ENCODE measurements at places on chromosomes 5 and 9.

DNA sequence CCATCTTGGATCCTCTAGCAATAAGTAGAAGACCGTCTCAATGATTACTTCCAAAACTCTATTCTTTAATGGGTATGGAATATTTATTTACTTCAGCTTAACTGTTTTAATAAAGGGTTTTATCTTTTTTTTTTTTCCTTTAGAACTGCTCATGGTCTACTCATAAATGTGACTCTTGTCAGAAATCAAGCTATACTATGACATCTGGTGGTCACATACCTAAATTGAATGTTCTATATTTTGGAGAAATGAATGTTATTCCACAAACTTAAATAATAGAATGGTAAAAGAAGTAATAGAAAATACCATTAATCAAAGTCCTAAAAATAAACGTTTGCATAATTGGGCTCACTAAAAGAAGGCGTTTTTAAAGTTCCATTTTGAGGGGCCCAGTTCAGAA, 131.2 kb upstream of the PLCXD3 start:
- no peak for DNase-seq

DNA sequence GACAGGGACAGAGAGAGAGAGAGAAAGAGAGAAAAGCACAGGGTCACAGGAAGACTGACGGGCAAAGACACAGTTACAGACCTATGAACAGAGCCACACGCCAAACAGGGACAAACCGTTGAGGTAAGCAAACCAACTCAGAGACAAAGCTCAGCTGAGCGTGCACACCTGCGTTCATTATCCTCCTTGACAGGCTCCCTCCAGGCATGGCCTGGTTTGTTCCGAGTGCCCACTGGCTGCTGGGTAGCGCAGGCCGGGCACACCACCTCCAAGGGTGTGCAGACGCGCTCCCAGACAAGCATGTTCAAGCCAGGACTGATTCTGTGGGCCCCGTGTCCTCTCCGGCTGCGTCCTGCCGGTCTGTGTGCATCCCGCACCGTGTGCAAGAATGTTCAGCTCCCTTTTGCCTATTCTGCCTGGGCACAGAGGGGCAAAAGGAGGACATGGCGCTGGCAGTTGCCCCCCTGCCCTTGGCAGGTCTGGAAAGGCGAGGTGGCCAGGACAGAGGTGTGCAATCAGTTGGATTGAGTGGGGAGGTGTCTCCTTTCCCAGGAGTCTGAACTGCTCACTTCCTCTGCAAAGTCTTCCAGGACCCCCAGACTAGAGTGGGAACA, 467 bp upstream of the SMIM32 start:
- DNase-seq: no peak

DNA sequence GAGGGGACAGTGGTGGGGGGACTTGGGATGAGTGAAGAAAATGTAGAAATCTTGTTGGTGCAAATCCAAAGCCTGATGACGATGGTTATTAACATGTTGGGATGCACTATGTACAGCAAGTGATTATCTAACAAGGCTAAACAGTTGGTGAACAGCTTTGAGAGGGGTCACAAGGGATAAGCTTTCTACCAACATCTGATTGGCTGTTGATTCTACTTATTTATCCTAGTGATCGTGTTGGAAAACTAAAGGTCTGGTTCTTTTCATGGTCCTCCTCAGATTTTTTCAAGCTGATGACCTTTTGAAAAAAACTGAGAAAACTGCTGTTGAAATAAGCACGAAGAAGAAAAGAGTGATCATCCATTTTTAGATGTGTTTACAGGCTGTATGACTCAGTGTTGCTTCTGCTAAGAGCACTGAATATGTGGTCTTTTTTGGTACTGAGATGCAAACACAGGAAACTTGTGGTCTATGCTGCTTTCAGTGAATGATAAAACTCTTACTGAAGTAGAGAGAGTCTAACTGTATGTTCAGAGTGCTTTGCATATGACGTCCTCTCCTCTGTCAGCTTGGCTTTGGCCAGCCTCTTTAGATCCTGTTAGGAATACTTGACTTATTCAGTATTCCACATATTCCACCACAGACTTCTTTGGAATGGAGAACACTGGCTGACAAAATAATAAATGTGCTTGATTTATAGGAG, 174.8 kb downstream of the SLF1 start:
- DNase-seq: no peak

DNA sequence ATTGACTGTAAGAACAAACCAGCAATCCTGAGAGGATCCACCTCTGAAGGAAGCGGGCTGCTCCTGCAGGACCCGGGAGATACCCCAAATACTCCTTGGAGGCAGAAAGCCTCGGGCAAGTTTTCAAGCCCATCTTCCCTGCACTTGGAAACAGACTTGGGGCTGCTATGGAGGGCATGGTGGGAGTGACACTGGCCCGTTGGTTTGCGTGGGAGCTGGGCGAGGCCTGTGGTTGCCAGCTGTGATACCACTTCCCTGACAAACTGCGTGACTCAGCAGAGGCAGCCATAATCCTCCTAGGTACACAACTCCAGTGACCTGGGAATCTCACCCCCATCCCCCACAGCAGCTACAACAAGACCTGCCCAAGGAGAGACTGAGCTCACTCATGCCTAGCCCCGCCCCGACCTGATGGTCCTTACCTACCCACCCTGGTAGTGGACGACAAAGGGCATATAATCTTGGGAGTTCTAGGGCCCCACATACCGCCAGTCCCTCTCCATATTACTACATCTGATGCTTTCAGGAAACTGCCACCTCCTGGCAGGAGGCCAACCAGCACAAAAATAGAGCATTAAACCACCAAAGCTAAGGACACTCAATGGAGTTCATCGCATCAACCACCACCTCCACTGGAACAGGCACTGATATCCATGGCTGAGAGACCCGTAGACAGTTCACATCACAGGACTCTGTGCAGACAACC, 38.1 kb upstream of the VLDLR start:
- DNase-seq: no peak

DNA sequence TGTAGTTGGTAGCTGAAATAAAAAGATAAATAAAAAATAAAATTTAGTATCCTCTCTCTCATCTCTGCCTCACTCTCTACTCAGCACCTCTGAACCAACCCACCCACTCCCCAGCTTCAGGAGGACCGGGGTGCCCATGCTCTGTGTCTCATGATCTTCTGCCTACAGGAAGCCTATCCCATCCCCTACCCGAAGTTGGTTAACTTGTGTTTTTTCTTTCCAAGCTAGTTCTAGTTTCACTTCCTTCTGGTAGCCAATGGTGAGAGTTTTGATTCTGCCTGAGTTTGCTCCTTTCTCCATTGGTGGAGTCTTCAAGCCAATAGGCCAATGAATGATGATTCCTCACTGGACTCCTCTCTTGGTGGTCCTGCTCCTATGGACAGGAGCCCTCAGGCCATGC, 32.1 kb downstream of the SNX24 start:
- DNase-seq: no peak

DNA sequence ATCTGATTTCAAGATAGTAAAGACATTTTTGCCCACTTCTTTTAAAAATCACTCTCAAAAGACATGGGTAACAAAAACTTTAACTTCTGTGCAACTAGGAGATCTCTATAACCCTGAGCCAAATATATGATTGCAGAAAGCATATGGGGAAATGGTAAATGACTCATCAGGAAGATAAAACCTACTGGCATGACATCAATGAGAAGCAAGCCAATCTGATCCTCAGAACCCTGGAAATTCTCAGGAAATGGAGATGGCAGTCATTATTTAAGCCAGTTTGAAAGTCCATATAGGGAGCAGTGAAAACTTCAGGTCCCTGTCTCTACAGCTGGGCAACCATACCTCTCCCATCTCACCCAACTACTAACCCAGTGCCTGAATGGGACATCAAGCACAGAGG, 249.7 kb upstream of the NREP start:
- DNase-seq: no peak

DNA sequence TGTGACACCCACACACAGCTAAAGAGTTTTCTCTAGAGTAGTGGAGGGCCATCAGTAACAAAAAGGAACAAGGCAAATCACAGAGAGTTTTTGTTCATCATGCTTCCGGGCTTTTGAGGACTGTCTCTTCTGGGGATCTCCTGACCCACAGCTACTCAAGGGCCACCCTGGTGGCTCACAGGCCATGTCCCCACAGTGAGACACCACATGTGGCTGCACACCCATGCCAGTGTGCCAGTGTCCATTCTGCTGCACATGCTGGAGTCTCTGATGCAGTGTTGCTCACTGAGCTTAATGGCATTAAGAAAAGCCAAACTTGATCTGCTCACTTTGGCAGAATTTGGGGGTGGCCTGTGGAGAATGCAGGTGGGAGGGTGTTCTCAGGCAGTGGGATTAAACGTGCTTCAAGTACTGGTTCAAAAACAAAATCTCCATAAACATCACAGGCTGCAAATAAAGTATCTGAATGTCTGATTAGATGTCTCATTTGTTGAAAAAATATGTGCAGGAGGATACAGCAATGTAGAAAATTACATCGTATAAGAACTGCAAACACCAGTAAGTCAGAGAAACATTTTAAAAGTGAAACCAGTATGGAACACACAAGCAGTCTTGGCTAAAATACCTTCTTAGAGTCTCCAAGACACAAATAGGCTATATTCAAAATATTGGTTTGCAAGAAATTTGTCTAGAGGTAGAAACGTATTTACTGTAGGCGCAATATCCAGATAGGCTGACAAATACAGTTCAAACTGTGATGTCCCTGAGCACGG, 11.0 kb downstream of the FREM1 start:
- DNase-seq: no peak

DNA sequence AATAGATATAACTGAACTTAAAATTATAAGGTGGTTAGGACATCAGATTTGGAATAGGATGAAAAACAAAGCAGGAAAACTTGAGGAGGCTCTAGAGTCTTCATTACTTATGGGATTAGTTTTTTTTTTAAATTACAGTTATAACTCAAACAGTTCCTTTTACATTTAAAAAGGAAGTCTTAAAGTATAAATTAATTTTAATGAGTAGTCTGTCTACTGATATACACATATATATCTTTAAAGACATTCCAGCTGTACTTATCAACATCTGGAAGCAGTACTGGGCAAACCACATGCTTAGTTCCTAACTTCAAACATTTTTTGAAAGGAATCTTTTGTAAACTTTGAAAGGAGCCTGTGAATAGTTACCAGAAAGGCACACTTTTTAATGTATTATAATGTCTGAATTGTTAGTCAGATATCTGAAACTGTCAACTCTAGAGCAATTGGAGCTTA, 6.0 kb downstream of the ACTBL2 start:
- no peak for DNase-seq

- no peak for DNase-seq
Measured at GRCh38 chr9:85421641-85422040, 320.1 kb downstream of the AGTPBP1 start.

DNA sequence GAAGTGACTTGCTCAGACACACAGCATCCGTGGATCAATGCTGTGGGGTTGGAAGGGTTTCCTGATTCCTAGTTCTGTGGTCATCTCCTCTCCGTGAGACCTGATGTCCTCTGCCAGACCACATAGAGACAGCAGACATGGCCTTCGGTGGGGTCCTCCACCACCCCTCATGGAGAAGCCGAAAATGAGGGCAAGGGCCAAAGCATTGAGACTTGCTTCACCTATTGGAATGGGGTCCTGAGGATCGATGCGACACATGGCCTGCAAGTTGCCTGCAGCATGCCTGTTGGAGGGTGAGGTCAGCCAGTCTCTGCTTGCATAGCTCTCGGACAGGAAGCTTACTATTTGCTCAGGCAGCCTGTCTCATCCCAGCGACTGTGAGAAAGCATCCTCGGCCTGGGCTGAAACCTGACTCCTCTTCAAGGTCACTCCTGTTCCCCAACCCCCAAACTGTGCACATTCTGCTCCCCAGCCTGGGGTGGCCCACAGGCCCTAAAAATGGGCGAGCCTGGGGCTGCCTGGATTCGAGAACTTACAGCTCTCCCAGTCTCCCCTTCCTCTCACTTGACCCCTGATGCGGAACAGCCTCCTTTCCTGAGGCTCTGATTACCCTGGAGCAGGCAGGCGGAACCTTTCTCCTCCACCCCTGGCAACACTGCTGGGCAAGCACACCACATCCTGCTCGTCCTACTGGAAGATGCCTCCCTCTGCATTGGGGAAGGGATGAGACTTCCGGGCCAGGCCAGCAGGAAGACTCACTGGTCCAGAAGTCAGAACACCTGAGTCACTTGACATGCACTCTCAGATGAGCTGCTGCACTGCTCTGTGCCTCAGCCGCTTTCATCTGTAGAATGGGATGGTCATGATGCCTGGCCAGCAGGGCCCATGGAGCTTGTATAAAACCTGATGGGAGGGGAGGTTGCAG, 186.9 kb downstream of the RGS3 start:
- DNase-seq: no peak

DNA sequence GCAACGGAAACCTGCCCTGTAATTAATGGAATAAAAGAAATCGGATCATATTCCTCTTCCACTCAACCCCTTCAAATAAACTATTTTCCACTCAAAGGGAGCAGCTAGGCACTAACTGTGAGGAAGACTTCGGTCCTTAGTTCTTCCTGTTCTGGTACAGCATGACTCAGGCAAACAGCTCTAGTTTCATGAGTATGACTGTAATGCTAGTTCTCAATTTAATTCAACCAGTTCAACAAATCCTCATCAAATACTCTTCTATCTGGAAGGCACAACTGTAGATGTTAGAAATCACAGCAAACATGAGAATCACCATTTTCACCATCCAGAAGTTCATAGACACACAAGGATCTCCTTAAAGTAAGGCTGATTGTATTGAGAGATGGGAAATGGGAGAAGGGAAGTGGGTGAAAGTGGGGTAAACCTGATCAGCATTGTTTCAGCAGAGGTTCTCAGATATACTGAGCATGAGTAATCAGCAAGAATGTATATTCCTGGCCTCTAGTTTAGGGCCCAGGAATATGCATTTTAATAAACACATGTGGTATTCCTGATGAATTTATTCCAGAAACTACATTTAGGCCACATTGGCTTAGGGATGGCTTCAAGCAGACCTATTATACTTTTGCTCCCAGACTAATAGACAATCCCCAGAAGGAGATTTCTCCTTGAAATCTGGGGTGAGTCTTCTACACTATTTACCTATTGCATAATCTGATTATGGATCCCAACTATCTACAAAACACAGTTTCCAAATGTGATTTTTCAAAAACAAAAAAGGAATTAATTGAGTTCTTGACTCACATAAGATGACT, 141.1 kb upstream of the SLC12A2 start:
- DNase-seq: no peak

DNA sequence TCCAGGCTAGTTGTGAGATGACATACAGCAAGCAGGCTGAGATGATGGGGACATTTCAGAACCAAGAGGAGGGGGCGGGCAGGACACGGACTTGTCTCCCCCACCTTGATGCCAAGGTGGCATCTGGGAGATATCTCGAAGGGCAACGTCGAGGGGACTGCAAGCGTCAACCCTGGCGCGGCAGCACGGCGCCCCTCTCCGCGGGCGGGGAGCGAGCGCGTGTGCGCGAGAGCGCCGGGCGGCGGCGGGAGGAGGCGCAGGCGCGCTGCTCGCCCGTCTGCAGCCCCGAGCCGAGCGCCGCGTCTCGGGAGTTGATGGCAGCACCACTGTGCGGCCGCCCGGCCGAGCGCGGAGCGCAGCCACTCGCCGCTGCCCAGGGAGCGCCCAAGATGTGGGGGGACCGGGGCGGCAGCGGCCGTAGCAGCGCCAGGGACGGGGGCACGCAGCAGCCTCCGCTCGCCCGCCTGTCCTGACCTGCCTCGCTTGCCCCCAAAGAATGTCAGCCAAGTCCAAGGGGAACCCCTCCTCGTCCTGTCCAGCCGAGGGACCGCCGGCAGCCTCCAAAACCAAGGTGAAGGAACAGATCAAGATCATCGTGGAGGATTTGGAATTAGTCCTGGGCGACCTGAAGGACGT, at the start of gene PRR16:
Gene PRR16 (plus strand): TSS at position 310 of the 636 bp plus-strand sequence.
- no peak for DNase-seq

- DNase-seq: no peak
Measured at GRCh38 chr9:137250329-137251193, 525 bp upstream of the STPG3 start.
